ENCODE measurements at places on chromosomes 3 and 15.

DNA sequence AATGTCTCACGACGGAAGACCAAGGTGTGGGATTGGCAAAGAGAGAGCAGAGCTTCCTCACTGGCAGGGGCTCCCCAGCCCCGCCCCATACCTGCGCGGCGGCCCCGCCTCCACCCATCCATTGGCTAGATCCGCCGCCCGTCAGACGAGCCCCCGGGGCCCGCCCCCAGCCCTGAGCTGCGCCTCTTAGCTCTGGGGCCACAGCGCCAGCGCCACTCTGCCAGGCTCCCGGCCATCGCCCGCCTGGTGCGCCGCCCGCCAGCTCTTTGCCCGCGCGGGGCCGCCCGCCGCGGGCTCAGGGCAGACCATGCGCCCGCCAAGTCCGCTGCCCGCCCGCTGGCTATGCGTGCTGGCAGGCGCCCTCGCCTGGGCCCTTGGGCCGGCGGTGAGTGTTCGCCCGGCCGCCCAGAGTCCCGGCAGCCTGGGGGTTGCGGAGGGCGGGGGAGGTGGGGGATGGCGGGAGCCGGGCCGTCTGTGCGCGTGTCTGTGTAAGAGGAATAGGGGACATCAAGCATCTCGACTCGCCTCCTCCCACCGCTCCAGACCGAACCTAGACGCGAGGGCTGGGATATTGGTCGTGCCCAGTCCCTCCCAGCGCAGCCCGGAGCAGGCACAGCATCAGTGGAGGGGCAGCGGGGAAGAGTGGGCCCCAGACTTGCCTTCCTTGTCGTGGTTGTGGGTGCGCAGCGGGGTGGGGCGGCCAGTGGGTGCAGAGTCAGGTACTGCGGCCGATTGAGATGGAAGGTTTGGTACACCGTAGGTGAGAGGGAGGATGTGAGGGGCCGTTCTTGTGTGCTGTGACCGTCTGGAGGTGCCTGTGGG is at the start of gene VIPR1:
VIPR1 (plus strand) TSS at position 215 of the 822 bp plus-strand sequence; CDS start at position 308, 93 bp downstream.
- DNase-seq: peak; percentile 61

DNA sequence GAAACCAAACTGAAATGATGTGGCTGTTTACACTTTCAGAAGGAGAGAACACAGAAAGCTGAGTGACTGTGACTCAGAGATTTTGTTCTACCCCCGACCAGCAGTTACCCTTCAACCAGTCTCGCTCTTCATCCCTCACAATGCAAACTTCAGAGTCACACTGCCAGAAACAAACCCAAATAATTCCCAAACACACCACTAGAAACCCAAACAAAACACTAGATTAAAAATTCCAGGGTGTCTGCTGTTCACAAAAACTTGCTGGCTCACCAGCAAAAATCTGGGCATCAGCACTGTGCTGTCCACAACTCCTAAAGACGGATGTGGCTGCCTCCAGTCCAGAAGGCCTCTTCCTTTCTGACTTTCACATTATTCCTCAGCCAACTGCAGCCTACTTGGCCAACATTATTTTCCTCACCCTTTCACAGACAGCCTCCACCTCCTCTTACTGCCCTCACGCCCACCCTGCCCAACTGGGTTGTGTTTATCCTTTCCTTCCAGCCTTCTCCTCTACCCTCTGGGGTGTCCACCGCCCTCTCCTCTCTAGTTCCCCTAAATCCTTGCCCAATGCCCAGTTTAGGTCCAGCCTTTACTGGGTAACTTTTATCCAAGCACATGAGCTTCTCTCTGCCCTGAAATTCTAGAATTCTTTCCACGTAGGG is 71.4 kb downstream of the MECOM start:
- no peak for DNase-seq

- no peak for DNase-seq
Observed at GRCh38 chr3:45775571-45776300, 20.6 kb downstream of the SLC6A20 start.

- no peak for DNase-seq
Observed at GRCh38 chr3:44680921-44681455, 31.5 kb upstream of the ZNF502 start.

DNA sequence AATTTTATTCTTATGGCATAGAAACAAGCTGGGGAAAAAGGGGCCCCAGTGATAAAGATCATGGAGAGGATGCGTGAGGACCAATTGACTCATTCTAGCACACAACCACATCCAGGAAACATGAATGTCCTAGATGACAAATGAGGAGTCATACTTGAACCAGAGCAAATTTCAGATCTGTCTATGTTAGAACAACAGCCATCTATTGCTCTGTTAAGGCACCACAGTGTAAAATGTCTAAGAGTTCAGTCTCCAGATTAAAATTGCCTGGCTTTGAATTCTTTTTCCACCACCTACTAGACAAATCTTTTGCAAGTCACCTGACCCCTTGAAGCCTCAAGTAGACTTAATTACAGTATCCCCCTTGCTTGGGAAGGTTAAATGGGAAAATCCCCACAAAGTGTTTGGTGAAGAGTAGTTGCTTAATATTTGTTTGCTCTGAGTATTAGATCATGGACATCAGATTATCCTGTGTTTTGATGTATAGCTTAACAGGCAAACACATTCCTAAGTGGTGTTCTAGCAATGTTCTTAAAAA is 258.7 kb upstream of the TGFBR2 start:
- DNase-seq: peak; percentile 40

DNA sequence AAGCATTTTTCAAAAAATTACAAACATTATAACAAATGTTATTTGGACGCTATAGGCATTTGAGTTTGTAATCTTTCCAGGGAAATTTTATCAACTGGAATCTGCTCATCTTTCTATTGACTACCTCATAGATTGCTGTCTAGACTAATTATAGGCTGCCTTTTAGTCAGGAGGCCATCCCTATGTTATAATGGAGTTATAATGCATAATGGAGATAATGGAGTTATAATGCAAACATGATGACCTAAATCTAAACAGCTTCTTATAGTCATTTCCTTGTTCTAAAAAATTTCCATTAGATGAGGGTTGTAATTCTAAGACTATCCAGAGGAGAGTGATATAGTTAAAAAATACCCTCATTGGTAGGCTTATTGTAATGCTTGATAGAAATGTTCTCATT is 226.4 kb downstream of the SI start:
- DNase-seq: no peak

DNA sequence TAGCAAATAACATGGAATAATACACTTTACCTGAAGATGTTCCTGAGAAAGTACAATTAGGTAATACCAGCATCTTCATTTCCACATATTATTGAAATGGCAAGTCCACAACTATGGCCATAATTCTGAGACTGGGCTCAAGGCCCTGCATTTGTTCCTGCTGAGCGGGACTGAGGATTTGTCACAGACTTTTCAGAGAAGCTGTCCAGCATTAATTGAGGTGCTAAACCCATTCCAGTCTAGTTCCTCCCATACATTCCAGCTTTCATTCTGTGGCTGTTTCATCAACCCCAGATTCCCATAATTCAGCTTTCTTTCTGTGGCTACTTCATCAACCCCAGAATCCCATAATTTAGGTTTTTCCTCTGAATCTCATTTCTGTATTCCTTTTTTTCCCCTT is 293.4 kb upstream of the GBE1 start:
- DNase-seq: no peak
